ENCODE measurements at places on chromosomes 16 and 17. TPM values are rescaled to one million over a fixed set of nuclear protein-coding genes. Genes with fewer than 3 reads are reported as not detected.
A peak's percentile ranks its signal among the peaks of the same experiment; 100 is the strongest.

Gene DNAH9
- 0.18 TPM for total RNA-seq

- DNase-seq, result no peak
Measured at GRCh38 chr17:9016941-9017552, 4.3 kb upstream of the NTN1 start.

DNA sequence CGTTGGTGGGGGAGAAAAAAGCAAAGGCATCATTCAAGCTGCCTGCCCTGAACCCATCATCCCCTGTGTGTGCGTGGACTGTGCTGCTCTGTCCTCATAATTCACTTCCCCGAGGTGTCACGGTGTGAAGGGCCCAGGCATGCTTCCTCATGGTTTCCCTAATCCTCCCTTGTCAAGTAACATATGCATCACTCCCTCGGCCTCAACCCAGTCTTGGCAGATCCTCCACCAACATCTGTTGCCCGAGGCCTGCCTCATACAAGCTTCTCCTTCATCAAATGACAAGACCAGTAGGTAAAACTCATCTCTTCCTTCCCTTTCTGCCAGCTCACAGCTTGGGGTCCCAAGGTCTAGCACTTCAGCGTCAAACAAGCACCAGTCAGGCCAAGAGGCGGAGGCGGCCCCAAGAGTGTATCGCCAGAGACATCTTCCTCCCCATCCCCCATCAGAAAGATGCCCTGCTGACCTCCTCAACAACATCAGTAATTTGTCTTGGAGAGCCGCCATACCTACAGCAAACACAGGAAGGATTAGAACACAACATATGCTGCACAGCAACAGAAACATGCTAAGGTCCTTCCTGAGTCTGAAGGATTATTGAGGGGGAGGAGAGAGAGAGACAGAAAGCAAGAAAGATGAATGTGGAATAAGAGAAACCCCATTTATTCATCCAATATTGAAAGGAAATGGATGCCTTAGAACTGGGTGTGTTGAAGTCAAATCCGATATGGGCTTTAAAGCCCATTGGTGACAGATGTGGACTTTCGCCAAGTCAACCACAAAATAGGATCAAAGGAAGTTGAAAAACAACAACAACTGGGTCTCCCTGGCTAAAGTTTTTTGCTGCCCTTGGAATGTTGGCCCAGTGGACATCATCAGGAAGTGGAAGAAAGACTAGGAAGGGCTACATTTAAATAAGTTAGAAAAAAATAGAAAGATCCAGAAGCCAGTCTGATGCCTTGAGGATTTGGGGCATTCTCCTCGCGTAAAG, 38.4 kb downstream of the SOX9 start:
- DNase-seq, result peak; percentile 66

DNA sequence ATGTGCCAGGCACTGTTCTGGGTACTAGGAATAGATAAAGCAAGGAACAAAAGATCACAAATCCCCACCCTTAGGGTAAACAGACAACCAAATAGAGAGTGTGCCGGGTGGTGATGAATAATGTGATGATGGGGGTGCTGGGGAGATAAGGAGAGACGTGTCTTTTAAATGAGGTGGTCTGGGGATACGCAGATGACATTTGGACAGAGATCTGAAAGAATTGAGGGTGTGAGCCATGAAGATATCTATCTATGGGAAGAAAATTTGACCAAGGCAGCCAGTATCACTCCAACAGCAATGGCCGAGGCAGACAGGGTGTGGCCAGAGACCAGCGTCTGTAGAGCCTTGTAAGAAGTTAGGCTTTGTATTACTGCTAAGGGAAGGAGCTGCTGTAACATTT, 165.3 kb downstream of the MRTFB start:
- DNase-seq, result no peak

DNA sequence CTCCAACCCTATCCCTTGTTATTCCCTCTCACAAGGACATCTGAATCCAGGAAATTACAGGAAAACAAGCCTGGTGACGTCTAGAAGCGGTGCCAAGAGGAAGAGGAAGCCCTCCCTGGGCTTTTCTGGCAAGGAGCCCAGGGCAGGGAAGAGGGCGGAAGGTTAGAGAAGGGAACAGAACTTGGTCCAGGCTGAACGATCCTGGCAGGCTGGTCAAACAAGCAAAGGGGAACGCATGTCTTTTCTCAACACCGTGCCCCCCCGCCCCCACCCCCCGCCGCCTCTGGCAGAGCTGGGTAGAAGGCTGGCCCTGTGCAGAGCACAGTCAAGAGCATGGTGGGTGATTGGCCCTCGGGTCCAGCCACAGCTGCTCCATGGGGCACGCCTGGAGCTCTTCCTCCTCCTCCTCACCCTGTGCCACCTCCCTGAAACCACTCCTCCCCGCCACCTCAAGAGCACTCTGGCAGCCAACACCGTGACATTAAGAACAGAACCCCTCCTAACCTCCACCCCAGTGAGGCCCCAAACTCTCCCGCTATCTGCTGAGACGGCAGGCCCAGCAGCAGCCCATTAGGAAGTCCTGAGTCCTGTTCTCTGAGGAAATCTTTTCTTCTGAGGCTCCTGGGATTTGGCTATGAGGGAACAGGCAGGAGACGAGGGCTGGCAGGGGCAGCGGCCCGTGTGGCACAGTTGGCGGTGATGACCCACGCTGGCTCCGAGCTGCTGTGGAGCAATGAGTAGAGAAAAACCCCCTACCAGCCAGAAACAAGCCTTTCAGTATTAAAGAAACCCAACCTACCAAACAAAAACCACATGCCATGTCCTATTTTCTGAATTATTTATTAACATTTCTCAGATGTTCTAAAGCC, 7.3 kb downstream of the C16orf86 start:
- DNase-seq, result peak; percentile 79

- DNase-seq, result no peak
Measured at GRCh38 chr16:25855063-25855462, 163.3 kb downstream of the HS3ST4 start.
